Thoracic aorta (tissue), 2 donors: ENCODE measurements at places on chromosomes 16 and 17.

GRCh38 chr16:20707461-20707860 lies 10.0 kb upstream of the ACSM1 start:
- no peak for DNase-seq

- DNase-seq, result no peak
Measured at GRCh38 chr17:9468937-9469336, 106.7 kb downstream of the STX8 start.

DNA sequence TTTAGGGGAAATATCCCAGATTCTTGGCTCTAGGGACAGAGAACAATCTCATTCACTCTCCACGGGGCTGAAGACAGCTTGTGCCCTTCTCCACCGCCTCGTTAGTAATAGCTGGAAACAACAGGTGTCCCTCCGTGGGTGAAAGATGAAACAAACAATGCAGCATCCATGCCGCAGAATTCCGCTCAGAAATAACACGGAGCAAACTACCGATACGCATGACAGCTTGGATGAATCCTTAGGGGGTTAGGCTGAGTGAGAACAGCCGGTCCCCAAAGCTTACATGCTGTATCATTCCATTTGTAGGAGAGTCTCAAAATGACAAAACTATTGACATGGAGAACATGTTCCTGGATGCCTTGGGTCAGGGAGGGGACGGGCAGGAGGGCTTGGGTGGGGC lies 29.4 kb upstream of the CACNG1 start:
- DNase-seq, result no peak

- DNase-seq, result no peak
Measured at GRCh38 chr17:74296548-74296936, 22.5 kb downstream of the DNAI2 start.

- DNase-seq, result no peak
Measured at GRCh38 chr17:82228842-82229697, at the start of gene SLC16A3. TSS of gene SLC16A3 (plus strand) at chr17:82229042. CDS start at chr17:82236009, 6,967 bp downstream.

GRCh38 chr17:47894498-47895346 lies 1.3 kb upstream of the SP2 start:
- no peak for DNase-seq

DNA sequence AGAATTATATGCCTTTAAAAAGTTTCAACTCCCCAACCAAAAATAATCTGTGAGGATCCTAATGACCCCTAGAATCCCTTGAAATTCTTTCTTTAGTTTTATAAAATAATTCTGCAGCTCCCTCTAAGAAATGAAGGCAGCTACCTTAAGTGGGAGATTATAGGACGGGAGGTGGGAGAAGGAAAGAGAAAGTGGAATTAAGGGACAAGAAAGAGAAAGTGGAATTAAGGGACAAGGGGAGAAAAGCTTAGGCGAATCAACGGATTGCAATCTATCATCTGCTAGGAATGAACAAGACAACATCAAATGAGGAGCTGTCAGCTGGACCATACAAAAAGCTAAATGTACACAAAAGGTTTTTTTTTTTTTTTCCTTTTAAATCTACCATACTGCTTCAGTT lies 262.0 kb downstream of the ZFHX3 start:
- DNase-seq, result no peak

- DNase-seq, result no peak
Measured at GRCh38 chr17:40666331-40666730, 1.4 kb upstream of the KRT222 start.

GRCh38 chr16:78650339-78651074 lies 551.1 kb downstream of the WWOX start:
- DNase-seq, result no peak

GRCh38 chr17:12856416-12856815 lies 67.1 kb downstream of the ARHGAP44 start:
- DNase-seq, result no peak

- DNase-seq, result no peak
Measured at GRCh38 chr16:52308051-52308450, 238.9 kb downstream of the TOX3 start.

GRCh38 chr17:1606352-1606985 lies 22.2 kb downstream of the SLC43A2 start:
- DNase-seq, result no peak

DNA sequence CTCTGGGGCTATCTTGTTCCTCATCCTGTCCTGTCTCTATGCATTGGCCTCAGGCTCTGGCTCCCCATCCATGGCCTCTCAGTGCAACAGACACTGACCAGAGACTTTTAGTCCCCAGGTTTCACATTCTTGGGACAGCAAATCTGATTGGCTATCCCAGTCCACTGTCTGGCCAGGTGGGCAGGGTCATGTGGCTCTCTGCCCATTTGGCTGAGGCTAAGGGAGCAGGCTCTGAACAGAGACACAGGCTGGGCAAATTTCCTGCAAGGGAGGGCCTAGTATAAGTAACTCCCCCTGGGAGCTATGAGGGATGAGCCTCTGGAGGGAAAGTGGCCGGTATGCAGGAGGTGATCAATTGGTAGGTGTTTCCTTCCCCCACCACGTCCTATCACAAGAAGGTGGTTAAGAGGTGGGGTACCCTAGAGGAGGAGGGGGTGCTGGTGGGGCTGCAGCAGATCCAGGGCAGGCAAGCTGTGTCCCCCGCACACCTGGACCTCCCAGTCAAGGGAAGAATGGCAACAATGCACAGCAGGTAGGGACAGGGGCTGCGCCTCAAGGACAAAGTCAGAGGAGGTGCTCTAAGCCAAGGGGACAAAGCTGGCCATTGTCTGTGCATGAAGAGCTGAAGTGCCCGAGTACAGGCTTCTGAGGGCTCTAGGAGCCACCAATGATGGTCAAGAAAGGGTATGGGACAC lies 13.2 kb downstream of the XYLT2 start:
- no peak for DNase-seq

DNA sequence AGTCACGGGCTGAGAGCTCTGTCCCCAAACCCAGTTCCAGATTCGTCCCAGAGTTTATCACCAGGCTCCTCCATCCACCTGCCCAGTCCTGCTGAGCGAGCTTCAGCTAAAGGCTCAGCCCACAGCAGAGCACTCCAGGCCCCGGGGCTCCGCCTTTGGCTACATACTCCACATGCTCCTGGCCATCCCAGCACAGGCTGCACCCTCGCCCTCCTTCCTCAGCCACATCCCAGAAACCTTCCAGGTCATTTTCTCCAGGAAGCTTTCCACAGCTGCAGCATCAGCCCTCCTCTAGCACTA lies 4.7 kb upstream of the CD2BP2 start:
- DNase-seq, result no peak

DNA sequence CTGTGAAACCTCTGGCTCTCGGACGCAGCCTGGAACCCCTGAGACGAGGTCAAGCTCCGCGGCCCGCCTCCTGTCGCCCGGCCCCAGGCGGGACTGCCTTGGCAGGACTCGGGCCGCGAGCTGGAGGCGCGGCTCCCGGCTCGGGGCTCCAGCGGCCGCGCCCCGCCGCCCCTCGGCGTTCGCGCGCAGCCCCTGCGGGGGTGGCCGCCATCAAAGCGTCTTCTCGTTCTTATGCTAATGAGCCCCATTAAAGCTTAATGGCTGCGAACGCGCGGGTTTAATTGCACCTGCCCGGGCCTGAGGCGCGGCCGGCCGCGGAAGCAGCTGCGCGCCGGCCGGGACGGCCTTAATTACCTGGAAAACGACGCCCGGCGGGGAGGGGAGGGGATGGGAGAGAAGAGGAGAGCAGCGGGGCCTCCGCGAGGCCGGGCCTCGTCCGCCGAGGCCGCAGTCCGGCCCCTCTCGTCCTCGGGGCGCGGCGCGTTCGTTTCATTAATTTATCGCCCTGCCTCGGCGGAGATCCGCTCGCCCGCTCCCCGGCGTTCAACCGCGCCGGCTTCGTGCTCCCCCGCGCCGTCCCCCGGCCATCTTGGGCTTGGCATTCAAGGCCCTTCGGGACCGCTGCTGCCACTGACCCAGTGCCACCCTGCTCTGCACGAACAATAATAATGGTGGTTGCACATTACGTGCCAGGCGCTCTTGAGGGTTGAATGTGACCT lies 19.2 kb downstream of the RAI1 start:
- no peak for DNase-seq

- DNase-seq, result no peak
Measured at GRCh38 chr16:59213952-59214351, 479.8 kb upstream of the GOT2 start.

DNA sequence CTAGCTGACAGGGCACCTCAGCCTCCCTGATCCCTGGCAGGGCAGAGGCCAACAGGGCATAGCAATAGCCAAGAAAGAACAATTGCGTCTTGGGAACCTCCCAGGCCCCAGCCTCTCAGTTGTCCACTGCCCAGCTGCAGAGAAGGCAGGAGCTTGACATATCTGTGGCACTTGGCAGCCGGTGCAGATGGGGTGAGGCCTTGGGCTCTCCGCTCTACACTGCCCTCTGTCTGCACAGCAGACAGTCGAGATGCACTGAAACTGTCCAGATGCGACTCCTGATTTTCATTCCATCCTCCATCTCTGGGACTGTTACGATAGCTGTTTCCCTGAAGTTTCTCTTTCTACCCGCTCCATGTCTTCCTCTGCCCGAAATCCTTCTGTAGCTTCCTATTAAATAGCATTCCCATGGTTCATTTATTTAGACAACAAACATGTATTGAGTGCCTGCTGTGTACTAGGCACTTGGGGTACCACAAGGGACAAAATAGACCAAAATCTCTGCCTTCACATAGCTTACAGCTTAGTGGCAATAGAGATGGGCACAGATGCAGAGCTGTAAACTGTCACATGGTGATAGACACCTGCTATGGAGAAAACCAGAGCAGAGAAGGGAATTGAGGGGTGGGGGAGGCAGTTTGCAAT lies 3.3 kb downstream of the POLR3E start:
- DNase-seq, result no peak

GRCh38 chr17:38450557-38451029 lies 22.3 kb downstream of the ARHGAP23 start:
- no peak for DNase-seq

- DNase-seq, result peak; percentile 94
Measured at GRCh38 chr17:8187517-8188262, 2.3 kb downstream of the BORCS6 start.

- no peak for DNase-seq
Measured at GRCh38 chr17:28747051-28747691, 3.4 kb downstream of the TRAF4 start.

DNA sequence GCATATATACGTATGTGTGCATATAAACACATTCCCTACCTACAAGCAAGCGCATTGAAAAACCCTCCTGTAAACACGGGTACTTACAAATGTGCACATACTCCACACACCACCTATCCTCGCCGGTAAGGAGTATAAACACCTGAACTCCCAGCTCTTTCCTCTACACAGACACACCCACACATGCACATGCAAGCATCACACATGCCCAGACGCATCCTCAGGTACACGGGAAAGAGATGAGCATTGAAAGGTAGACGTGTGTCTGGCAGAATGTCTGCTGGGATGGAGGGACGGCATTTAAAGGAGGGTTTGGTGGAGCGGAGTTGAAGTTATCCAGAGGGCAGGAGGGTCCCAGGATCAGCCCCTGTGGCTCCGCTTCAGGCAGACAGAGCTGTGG lies 4.7 kb upstream of the SMTNL2 start:
- no peak for DNase-seq

DNA sequence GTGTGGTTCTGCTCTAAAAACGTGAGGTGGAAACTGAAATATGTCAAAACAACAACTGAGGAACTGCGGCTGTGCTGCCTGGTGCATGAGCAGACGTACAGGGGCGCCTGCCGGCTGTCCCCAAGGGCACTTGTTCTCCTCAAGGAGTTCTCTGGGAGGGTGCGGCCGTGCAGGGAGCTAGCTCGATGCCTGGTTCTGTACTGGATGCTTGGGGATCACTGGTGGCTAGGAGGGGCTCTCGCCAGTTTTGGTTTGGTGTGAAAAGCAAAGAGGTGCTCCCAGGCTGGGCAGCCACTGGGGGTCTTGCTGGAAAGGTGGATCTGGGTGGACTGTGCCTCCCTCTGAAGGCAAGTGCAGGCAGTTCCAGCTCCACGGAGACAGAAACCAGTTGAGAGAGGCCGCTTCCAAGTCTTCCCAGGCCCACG lies 41.9 kb upstream of the ATP2A3 start:
- no peak for DNase-seq

- no peak for DNase-seq
Measured at GRCh38 chr16:10332775-10333174, 53.1 kb upstream of the ATF7IP2 start.

DNA sequence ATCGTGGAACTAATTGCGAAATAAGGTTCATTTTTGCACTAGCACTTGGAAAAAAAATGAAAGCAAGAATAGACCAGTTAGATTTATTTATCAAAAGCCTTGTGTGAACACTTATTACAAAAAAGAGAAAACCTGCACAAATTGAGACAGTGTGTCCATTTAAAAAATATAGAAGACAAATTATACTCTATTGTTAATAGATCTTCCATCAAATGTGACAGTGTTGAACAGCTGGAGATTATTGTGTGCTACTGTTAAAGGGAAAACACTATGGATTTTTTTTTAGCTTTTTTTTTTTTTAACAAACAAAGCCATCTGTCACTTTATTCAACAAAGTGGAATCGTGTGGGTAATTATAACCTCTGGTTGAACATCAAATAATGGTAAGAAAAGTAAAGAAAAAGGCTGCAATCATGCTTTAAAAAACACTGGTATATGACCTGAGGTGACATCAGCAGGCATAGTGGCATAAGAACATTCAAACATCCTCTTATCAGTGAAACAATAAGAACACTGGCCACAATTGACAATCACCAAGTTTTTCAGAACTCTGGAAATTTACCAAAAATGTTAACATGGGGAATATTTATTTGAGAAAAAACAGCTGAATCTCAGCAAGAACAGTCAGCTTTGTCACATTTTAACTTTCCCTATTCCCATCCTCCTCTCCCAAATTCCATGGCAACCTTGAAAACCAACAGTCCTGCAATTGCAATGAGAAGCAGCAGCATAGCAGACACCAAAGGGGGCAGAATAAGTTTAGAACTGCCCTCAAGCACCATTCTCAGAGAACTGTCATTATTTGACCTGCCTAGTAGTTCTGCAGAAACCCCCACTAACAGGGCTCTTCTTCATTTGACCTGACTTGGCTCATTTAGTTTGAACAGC lies 442.3 kb upstream of the MON1B start:
- no peak for DNase-seq

- DNase-seq, result no peak
Measured at GRCh38 chr17:3915995-3916696, at the start of gene P2RX1. TSS of gene P2RX1 (minus strand) at chr17:3916465. CDS start at chr17:3916225, 240 bp downstream.

DNA sequence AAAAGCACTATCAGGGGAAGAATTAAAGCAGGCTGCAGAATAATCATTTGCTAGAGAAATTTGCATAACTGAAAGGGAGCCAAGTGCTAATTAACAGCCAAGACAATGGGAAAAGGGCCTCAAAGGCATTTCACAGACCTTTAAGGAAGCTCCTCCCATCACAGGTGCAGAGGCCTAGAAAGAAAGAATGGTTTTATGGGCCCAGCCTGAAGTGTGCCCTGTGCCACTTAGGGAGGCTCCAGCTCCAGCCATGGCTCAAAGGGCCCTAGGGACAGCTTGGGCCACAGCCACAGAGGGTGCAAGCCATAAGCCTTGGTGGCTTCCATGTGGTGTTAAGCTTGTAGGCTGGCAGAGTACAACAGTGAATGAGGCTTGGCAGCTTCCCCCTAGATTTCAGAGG lies 50.1 kb downstream of the RNF112 start:
- DNase-seq, result no peak
